ENCODE measurements at places on chromosomes 5 and 9. TPM values are rescaled to one million over a fixed set of nuclear protein-coding genes. Genes with fewer than 3 reads are reported as not detected.

The HTR1A gene
- not detected for total RNA-seq

The HOMER1 gene
- 9.1 TPM for total RNA-seq

The TPRN gene
- total RNA-seq, result 14.7 TPM

The SLC22A4 gene
- total RNA-seq, result 3.4 TPM

The RGS7BP gene
- 2.1 TPM for total RNA-seq

The PFN3 gene
- total RNA-seq, result not detected

The PCDHGA6 gene
- 1.6 TPM for total RNA-seq

- H3K27ac ChIP-seq, result no peak overlapping the region
- H3K36me3 ChIP-seq, result peaks cover 8% of the 10 kb centered on the region
- H3K27me3 ChIP-seq, result no peaks in the 10 kb centered on the region
- H3K4me3 ChIP-seq, result no peak overlapping the region
- peaks cover under 1% of the 10 kb centered on the region for H3K4me1 ChIP-seq
Observed at GRCh38 chr9:126838055-126838811, 22.2 kb upstream of the ZBTB34 start.

GRCh38 chr5:102649731-102650130 lies 105.4 kb upstream of the PAM start:
- DNase-seq, result peak; percentile 29
- no peak overlapping the region for H3K27ac ChIP-seq
- H3K27me3 ChIP-seq, result no peaks in the 10 kb centered on the region
- H3K36me3 ChIP-seq, result 0 out of 2 replicates have a peak, but pooled peaks cover 3% of the 10 kb centered on the region
- H3K4me1 ChIP-seq, result peaks cover 20% of the 10 kb centered on the region

GRCh38 chr9:23841304-23841703 lies 15.3 kb upstream of the ELAVL2 start:
- H3K27me3 ChIP-seq, result no peaks in the 10 kb centered on the region
- no peaks in the 10 kb centered on the region for H3K4me1 ChIP-seq
- no peak overlapping the region for H3K4me3 ChIP-seq
- H3K27ac ChIP-seq, result no peak overlapping the region

DNA sequence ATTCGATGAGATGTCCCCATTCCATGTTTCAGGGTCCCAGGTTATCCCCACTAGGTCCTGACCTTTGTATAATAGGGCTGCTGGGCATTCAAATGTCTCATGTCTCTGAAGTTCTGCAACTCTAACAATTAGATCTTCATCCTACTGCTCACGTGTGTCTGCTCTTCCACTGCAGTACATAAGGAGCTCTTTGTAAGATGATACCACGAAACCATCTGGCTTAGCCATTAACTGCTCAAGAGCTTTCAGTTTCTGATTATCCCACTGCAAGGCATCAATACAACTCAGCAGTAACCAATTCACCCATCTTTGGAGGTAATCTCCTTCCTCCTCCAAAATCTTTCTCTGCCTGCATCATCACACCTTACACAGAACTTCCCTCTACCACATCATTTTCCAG lies 49.9 kb upstream of the PPP2CA start:
- H3K27ac ChIP-seq, result no peak overlapping the region
- no peaks in the 10 kb centered on the region for H3K27me3 ChIP-seq
- H3K4me1 ChIP-seq, result peaks cover 14% of the 10 kb centered on the region
- H3K36me3 ChIP-seq, result no peaks in the 10 kb centered on the region

- no peaks in the 10 kb centered on the region for H3K4me1 ChIP-seq
- peaks cover 69% of the 10 kb centered on the region for H3K27me3 ChIP-seq
- no peak overlapping the region for H3K4me3 ChIP-seq
- no peaks in the 10 kb centered on the region for H3K36me3 ChIP-seq
- H3K27ac ChIP-seq, result no peak overlapping the region
- DNase-seq, result no peak
Observed at GRCh38 chr5:174245516-174246075, 200.1 kb downstream of the NSG2 start.

DNA sequence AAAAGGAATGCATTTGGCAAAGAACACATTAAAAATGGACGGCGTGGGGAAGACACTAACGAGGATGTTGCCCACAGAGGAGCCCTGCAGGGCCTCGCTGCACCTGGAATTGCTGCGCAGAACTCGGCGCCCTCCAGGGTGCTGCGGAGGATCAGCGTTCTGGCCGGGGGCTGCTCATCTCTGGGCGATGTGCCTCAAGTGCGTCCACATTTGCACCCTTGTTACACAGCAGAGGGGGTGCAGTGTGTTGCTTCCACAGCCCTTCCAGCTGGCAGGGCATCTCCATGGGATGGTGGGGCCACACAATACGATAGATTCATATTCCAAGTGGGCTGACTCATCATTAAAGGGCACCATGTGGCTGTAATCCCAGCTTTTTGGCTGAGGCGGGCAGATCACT lies 63.1 kb downstream of the AK8 start:
- H3K4me1 ChIP-seq, result no peaks in the 10 kb centered on the region
- no peak for DNase-seq
- no peaks in the 10 kb centered on the region for H3K36me3 ChIP-seq
- no peaks in the 10 kb centered on the region for H3K27me3 ChIP-seq
- H3K27ac ChIP-seq, result no peak overlapping the region
- H3K4me3 ChIP-seq, result no peak overlapping the region

DNA sequence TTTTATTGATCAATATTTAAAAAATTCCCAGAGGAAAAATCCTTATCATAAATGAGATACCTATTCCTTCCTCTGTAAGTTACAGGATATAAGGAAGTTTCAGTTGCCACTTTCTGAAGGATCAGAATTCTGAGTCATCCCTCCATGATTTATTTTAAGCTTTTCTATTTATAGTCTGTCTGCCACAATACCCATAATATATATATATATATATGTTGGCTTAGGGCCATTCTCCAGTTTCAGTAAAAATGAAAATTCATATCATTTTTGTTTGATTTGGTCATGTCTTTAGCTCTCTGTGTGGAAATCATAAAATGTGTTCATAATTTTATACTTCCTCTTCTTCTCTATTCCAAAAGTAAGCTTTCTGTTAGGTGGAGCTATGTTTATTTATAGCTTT lies 215.8 kb upstream of the CYLC2 start:
- no peaks in the 10 kb centered on the region for H3K27me3 ChIP-seq
- H3K4me3 ChIP-seq, result no peak overlapping the region
- no peaks in the 10 kb centered on the region for H3K36me3 ChIP-seq
- no peaks in the 10 kb centered on the region for H3K4me1 ChIP-seq
- no peak for DNase-seq
- H3K27ac ChIP-seq, result no peak overlapping the region

GRCh38 chr9:28758341-28758740 lies 1185.1 kb upstream of the C9orf72 start:
- DNase-seq, result no peak
- H3K4me3 ChIP-seq, result no peak overlapping the region
- H3K27ac ChIP-seq, result no peak overlapping the region
- no peaks in the 10 kb centered on the region for H3K4me1 ChIP-seq
- no peaks in the 10 kb centered on the region for H3K27me3 ChIP-seq

DNA sequence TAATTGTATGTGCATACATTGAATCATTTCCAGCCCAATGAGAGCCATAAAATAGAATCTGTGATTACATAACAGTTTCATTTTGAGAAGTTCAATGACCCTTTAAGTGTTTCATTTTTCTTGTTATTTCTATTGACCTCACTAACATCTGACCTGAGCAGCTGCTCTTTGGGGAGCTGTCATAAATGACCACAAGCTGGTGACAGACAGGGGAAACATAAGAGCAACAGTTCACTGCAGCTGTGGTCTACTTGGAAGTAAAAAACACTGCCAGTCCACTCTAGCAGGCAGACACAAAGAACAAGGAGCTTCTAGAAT lies 265.4 kb downstream of the DTWD2 start:
- H3K27me3 ChIP-seq, result no peaks in the 10 kb centered on the region
- H3K4me3 ChIP-seq, result no peak overlapping the region
- no peak overlapping the region for H3K27ac ChIP-seq
- DNase-seq, result no peak
- no peaks in the 10 kb centered on the region for H3K36me3 ChIP-seq

- peaks cover 38% of the 10 kb centered on the region for H3K4me1 ChIP-seq
- 0 out of 2 replicates have a peak overlapping the region, but pooled peaks have one; percentile 19 for H3K27ac ChIP-seq
- H3K27me3 ChIP-seq, result no peaks in the 10 kb centered on the region
Observed at GRCh38 chr9:128887914-128888350, 6.0 kb downstream of the LRRC8A start.

GRCh38 chr9:18555105-18555883 lies 81.3 kb downstream of the ADAMTSL1 start:
- no peak overlapping the region for H3K4me3 ChIP-seq
- H3K36me3 ChIP-seq, result no peaks in the 10 kb centered on the region
- peaks cover 10% of the 10 kb centered on the region for H3K4me1 ChIP-seq
- peak overlapping the region; percentile 75 for H3K27ac ChIP-seq

DNA sequence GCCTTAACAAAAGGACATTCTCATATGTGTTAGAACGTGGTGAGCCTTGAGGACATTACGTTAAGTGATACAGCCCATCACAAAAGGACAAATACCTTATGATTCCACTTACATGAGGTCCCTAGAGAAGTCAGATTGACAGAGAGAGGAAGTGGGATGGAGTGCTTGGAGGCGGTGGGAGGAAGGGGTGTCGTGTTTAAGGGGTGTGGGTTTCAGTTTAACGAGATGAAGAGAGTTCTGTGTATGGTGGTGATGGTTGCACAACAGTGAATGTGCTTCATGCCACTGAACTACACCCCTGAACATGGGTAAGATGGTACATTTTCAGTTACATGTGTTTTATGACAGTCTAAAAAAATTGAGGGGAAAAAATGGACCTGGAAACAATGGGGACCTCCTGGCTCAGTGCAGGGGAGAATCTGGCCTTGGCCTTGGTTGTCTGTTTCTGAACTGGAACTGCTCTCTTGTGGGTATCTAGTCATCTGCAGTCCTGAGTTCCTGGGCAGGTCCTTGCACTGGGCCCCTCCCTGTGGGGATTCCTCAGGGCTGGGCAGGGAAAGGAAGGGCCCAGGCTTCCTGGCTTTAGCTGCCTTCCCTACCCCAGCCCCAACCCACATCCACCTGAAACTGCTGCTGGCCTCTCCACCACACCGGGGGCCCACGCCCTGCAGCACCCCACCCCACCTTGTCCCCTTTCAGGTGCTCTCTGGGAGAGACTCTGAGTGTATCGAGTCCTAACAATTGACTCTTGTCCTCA lies 17.8 kb downstream of the LRRC8A start:
- H3K36me3 ChIP-seq, result peaks cover 7% of the 10 kb centered on the region
- no peaks in the 10 kb centered on the region for H3K27me3 ChIP-seq
- H3K27ac ChIP-seq, result no peak overlapping the region
- H3K4me3 ChIP-seq, result no peak overlapping the region

- no peak overlapping the region for H3K4me3 ChIP-seq
- H3K27ac ChIP-seq, result no peak overlapping the region
- no peaks in the 10 kb centered on the region for H3K4me1 ChIP-seq
- DNase-seq, result no peak
- no peaks in the 10 kb centered on the region for H3K36me3 ChIP-seq
Observed at GRCh38 chr5:127440831-127441230, 76.6 kb upstream of the PRRC1 start.

DNA sequence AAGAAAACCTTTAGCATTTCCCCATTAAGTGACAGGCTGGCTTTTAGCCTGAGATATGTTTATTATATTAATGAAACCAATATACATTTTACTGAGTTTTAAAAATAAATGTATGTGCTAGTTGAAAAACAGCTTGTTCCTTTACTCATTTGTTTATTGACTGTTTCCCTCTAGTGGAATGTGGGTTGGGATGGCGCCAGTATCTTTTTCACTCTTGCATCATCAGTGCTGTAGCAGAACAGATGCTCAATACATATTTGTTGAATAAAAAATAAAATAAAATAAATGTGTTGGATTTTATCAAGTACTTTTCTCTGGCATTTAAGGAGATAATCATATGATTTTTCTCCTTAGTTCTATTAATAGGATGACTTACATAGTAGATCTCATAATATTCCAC lies 43.0 kb downstream of the FSTL4 start:
- no peaks in the 10 kb centered on the region for H3K4me1 ChIP-seq
- H3K36me3 ChIP-seq, result no peaks in the 10 kb centered on the region
- no peak overlapping the region for H3K4me3 ChIP-seq
- DNase-seq, result peak; percentile 29

GRCh38 chr9:3419893-3420292 lies 105.9 kb downstream of the RFX3 start:
- H3K4me1 ChIP-seq, result no peaks in the 10 kb centered on the region
- no peak overlapping the region for H3K27ac ChIP-seq
- H3K27me3 ChIP-seq, result no peaks in the 10 kb centered on the region
- no peak overlapping the region for H3K4me3 ChIP-seq
- no peaks in the 10 kb centered on the region for H3K36me3 ChIP-seq

- no peaks in the 10 kb centered on the region for H3K27me3 ChIP-seq
- H3K36me3 ChIP-seq, result no peaks in the 10 kb centered on the region
- H3K4me1 ChIP-seq, result peaks cover 2% of the 10 kb centered on the region
- no peak overlapping the region for H3K27ac ChIP-seq
- no peak overlapping the region for H3K4me3 ChIP-seq
Observed at GRCh38 chr5:134118212-134118835, 3.8 kb downstream of the TCF7 start.

DNA sequence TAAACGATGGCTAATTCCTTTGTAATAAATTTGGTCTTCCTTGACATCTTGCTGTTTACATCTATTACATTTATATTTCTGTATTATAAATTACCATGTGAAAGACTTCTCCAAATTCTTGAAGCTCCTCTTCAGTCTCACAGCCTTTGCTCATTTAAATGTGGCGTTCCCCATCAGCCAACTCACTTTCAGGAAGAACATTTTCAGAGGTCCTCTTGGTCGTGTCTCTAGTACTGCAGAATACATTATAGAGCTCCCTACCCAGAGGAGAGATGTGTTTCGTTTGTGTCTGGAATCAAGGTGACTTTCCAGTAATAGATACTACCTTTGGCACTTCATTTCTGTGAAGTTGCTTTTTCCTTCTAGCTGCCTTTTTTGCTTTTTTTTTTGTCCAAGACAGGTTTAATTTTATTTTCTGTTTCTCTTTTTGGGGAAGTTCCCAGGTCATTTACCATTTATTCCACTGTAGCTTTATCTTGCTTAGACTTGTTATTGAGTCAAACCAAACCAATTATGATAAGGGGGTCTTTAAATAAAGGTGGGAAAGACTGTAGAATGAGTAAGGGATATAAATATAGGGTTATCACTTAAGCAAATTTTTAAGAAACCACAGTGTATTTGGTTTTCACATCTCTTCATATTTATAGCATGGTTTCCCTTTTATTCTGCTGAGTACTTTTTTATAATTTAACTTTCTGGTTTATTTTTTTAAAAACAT lies 12.8 kb downstream of the UBE2B start:
- peaks cover 15% of the 10 kb centered on the region for H3K36me3 ChIP-seq
- no peak overlapping the region for H3K27ac ChIP-seq
- no peaks in the 10 kb centered on the region for H3K27me3 ChIP-seq
- DNase-seq, result no peak
- H3K4me3 ChIP-seq, result no peak overlapping the region

- H3K36me3 ChIP-seq, result no peaks in the 10 kb centered on the region
- DNase-seq, result no peak
- no peak overlapping the region for H3K4me3 ChIP-seq
Observed at GRCh38 chr5:172751761-172752510, 19.1 kb downstream of the DUSP1 start.

GRCh38 chr9:37905131-37905505 lies 1.2 kb upstream of the SLC25A51 start:
- H3K36me3 ChIP-seq, result no peaks in the 10 kb centered on the region
- no peak for DNase-seq
- H3K4me1 ChIP-seq, result peaks cover 25% of the 10 kb centered on the region
- H3K27ac ChIP-seq, result no peak overlapping the region

- H3K27me3 ChIP-seq, result no peaks in the 10 kb centered on the region
- H3K4me1 ChIP-seq, result peaks cover 34% of the 10 kb centered on the region
- peak overlapping the region; percentile 96 for H3K4me3 ChIP-seq
- H3K36me3 ChIP-seq, result peaks cover 26% of the 10 kb centered on the region
- peak overlapping the region; percentile 76 for H3K27ac ChIP-seq
Observed at GRCh38 chr5:157574456-157575380, 857 bp downstream of the ADAM19 start.
